ENCODE measurements at places on chromosomes 2 and 18.

GRCh38 chr2:162282765-162283425 is 35.6 kb downstream of the IFIH1 start:
- DNase-seq, result peak; percentile 76

DNA sequence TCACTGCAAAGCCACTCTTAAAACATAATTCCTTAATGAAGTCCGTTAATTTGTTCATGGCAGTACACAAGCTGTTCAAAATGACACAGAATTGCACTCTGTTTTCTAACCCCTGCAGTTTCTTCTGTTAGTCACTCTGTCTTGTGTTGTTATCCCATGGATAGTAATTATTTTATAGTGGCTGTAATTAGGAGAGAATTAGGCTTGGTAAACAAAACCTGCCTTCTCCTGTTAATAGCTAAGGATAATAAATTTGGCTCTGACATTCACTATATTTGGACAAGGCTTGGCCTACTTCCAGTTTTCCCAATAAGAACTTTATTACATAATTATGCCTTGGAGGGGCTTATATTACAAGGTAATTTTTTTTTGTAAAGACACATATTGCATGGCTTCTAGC is 330.3 kb upstream of the FIGN start:
- no peak for DNase-seq

GRCh38 chr2:24917086-24917485 is 3.0 kb downstream of the ADCY3 start:
- peak; percentile 45 for DNase-seq

DNA sequence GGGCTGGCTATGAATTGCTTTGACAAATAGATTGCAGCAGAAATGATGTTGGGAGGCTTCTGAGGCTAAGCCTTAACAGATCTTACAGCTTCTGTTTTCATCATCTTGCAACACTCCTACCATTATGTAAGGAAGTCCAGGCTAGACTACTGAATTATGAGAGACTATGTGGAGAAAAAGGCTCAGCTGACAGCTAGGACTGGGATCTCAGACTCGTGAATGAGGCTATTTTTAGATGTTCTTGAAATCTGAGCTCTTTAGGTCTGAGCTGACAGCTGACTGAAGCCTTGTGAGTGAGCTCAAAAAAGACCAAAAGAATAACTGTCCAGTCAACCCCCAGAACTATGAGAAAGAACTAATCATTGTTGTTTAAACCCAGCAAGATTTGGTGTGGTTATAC is 70.3 kb downstream of the VWC2L start:
- peak; percentile 76 for DNase-seq

- no peak for DNase-seq
Measured at GRCh38 chr2:175253871-175254270, 72.4 kb upstream of the ATP5MC3 start.

GRCh38 chr18:58241877-58242276 is 197.9 kb downstream of the NEDD4L start:
- peak; percentile 89 for DNase-seq

DNA sequence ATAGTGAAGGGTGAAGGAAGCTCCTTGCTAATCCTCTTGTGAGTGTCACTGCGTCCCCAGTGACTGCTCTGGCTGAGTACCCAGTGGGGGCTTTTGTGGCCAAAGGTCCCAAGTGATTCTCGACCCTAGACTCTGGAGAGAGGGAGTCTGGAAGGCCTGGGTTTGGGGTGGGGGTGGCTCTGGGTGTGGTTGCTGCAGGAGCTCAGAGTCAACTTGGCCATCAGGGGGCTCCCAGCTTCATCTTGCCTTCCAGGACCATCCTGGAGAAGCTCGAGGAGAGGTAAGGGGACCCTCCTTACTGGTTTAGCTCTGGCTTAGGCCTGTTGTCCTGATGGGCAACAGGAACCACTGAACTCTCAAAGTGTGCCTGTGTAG is 592 bp downstream of the PSD4 start:
- no peak for DNase-seq

GRCh38 chr18:58069721-58070292 is 25.8 kb downstream of the NEDD4L start:
- DNase-seq, result no peak

DNA sequence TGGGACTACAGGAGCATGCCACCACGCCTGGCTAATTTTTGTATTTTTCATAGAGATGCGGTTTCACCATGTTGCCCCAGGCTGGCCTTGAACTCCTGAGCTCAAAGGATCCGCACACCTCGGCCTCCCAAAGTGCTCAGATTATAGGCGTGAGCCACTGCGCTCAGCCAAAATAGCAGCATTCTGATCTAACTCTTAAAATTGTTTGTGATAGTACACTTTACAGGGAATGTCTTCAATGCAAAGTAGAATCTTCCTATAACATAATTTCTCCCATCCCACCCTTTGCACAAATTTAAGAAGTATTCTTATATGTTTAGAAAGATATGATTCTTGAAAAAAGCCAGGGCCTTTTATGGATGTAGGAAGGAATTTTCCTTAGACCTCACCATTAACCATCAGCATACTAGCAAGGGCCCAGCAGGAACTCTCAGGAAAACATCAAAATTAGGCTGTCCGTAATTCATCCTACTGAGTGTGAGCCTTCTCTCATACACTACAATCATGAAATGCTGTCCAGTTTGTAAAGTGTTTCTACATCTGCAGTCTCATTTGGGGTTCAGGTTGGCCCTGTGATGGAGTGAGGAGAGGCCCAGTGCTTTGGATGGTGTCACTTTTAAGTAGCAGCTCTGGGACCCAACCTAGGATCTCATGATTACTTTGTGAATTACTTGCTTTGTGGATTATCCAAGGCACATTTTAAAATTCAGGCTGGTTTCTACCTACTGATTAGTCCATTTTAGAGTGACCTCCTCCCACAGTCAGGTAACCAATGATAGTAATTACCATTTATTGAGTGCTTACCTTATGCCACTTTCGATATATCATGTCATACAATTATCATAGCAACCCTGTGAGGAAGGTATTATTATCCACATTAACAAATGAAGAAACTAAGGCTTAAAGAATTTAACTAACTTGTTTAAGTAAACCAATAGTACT is 37.5 kb upstream of the DLX1 start:
- no peak for DNase-seq

GRCh38 chr2:109545828-109546713 is 67.7 kb downstream of the SEPTIN10 start:
- peak; percentile 65 for DNase-seq

- peak; percentile 68 for DNase-seq
Measured at GRCh38 chr18:58848685-58849084, 16.0 kb upstream of the ZNF532 start.

DNA sequence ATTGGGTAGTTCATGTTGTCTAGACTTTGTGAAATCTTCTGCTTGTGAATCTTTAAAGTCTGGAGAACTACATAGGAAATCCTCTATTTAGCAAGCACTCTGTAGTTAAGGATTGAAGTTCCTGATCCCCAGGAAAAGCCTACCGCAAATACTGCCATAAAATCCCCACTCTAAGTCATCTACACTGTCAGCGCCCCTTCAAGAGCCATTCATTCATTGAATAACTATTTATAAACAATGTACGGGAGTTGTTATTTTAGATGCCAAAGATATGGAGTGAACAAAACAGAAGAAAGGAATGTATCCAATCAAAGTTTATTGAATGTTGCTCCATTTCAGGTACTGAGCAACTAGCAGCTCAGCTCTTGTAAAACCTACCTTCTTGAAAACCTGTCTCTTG is 36.5 kb upstream of the SLC39A10 start:
- DNase-seq, result peak; percentile 59

- no peak for DNase-seq
Measured at GRCh38 chr18:74395648-74396154, 61.4 kb downstream of the DIPK1C start.

- DNase-seq, result no peak
Measured at GRCh38 chr2:101002562-101003277, 631 bp downstream of the RPL31 start.

DNA sequence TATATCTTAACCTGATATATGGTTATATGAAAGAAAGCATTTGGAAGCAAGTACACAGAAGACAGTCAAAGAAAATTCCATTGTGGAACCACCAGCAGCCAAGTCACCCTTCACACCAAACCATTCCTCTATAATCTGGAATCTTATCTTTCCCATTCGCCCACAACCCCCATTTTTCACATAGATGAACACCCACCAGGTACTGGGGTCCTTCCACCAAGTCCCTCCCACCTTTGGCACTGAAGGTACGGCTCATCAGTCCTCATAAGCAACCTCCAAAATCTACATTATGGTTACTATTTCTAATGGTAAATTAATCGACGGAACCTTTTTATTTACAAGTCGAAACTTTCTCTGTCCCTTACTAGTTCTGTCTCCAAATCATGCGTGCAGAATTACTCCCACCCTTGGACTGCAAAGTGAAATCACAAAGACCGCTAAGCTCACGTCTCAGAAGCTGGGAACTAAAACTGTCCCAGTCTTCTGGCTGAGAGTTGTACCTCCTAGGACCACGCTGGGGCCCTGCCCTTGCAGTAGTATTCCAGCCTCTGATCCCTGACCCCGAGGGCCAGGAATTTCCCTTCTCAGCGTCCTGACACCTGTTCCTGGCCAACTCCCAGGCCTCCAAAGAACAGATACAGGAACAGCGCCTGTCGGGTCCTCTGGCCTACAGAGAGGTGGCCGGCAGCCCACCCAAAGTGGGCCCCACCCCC is 702 bp downstream of the OLA1 start:
- DNase-seq, result peak; percentile 29

- no peak for DNase-seq
Measured at GRCh38 chr2:98753801-98754200, 22.9 kb upstream of the MGAT4A start.

DNA sequence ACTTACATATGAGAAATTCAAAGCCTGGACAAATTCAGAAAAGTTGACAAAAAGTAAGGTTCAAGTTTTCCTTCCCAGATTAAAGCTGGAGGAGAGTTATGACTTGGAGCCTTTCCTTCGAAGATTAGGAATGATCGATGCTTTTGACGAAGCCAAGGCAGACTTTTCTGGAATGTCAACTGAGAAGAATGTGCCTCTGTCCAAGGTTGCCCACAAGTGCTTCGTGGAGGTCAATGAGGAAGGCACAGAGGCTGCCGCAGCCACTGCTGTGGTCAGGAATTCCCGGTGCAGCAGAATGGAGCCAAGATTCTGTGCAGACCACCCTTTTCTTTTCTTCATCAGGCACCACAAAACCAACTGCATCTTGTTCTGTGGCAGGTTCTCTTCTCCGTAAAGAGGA is 17.0 kb downstream of the SERPINB8 start:
- no peak for DNase-seq

DNA sequence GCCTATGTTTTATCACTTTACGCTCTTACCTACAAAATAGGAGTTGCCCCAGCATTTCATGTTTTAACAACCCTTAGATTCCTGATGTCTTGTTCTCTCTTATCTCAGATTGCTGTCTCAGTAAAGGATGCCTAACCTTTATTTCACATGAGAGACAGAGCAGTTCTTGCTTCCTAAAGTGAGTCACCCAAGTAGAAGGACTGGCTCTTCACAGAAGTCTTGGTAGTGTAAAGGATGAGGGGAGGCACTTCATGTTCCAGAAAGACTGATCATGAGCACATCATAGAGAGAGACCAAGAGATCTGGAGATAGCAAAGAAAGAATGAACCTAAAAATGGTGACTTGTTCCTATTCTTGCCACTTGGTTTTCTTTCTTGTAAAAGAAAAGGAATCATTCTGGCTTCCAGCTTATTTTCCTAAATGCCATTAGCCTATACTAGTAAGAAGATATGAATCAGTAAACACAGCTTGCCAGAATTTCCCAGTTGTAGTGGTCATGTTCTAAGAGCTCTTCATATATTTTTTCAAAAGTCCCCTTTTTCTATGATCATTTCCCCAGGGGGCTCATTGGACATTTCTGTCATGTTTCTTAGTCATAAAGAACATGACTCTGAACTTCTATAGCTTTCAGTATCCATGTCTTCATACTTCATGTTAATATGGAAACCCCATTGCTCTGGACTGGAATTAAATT is 54.9 kb downstream of the MAPRE2 start:
- peak; percentile 49 for DNase-seq

GRCh38 chr2:219681694-219682300 is 54.4 kb downstream of the SLC4A3 start:
- peak; percentile 20 for DNase-seq

GRCh38 chr2:70212298-70212932 is 21.6 kb upstream of the C2orf42 start:
- DNase-seq, result peak; percentile 21
